CD4-positive, alpha-beta memory T cell (primary cell): ENCODE measurements at places on chromosomes 13 and 19. TPM values are rescaled to one million over a fixed set of nuclear protein-coding genes. Genes with fewer than 3 reads are reported as not detected.

The OVOL3 gene
- total RNA-seq, result not detected

The SELENOV gene
- not detected for total RNA-seq

The SERP2 gene
- not detected for total RNA-seq

The CLASRP gene
- total RNA-seq, result 156 TPM

The FGF14 gene
- 0.35 TPM for total RNA-seq

The ERICH6B gene
- not detected for total RNA-seq

The RUBCNL gene
- total RNA-seq, result not detected

The PALM gene
- not detected for total RNA-seq

The ISOC2 gene
- 9.9 TPM for total RNA-seq

The TEKTIP1 gene
- 8.1 TPM for total RNA-seq

The ZNF83 gene
- 128 TPM for total RNA-seq

The BEST2 gene
- total RNA-seq, result not detected

- no peak for DNase-seq
Observed at GRCh38 chr19:2164020-2164998, 576 bp downstream of the DOT1L start.

- DNase-seq, result no peak
Observed at GRCh38 chr19:19321141-19321577, 530 bp downstream of the MAU2 start.

GRCh38 chr19:34480971-34481841, at the start of gene WTIP:
TSS of gene WTIP (plus strand) at chr19:34481758. CDS start at chr19:34481975, 217 bp downstream.
- DNase-seq, result no peak

DNA sequence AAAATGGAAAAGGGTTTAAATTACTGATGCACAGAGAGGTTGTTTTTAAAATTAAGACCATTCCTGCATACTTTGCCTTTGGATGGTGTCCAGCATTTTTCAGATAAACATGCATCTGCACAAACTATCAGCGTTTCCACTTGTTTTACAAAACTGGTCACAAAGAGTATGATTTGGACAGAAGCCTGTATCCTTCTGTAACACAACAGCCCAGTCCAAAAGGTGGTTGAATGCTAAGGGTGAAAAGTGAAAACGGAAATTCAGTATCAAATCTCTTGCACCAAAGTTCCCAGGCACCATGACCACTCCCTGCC, 21.7 kb upstream of the DOCK9 start:
- DNase-seq, result no peak

DNA sequence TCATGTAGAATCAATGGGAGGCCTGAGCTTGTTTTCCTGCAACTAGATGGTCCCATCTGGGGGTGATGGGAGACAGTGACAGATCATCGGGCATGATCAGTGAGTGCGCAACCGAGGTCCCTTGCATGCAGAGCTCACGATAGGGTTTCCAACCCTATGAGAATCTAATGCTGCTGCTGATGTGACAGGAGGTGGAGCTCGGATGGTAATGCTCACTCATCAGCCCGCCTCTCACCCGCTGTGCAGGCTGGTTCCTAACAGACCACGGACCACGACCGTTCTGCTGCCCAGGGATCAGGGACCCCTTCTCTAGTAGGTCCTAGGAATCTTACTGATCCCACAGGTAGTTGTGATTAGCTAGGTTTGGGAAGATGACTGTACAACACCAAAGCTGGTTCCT, 23.5 kb upstream of the GARRE1 start:
- DNase-seq, result no peak

DNA sequence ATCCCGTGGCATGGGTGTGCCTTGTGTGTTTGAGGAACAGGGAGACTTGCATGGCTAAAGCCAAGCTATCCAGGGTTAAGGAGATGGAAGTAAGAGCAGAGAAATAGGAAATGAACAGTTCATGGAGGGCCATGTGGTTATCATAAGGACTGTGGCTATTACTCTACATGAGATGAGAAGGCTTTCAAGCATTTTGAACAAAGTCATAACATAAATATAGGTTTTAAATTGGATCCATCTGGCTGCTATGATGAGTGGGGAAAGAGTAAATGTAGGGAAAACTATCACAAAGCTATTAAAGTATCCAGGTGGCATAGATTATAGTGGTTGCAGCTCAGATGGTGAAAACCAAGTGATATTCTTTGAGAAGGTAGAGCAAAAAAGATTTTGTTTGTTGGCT, 184.1 kb downstream of the PCDH17 start:
- no peak for DNase-seq

DNA sequence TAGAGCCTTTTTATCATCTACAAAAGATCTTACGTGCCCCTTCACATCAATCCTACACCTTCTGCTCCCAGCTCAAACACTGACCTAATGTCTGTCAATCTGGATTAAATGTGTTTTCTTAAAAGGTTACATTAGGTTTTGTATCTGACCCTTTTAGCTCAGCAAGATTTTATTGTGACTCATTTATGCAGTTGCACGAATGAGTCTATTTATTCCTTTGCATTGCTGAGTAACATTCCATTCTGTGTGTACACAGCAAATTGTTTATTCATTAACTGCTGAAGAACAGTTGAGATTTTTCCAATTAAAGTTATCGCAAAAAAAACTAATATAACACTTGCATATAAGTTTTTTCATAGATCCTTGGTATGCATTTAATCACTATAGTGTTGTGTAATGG, 253.9 kb upstream of the GPC6 start:
- DNase-seq, result no peak

DNA sequence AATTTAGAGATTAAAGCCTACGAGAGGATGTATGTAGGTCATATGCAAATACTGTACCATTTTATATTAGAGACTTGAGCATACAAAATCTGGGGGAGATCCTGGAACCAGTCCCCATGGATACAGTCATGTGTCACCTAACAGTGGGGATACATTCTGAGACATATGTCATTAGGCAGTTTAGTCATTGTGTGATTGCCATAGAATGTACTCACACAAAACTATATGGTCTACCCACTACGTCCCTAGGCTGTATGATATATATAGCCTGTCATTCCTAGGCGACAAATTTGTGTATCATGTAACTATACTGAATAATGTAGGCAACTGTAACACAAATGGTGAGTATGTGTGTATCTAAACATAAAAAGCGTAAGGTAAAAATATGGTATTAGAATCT, 62.8 kb downstream of the WDFY2 start:
- DNase-seq, result no peak

DNA sequence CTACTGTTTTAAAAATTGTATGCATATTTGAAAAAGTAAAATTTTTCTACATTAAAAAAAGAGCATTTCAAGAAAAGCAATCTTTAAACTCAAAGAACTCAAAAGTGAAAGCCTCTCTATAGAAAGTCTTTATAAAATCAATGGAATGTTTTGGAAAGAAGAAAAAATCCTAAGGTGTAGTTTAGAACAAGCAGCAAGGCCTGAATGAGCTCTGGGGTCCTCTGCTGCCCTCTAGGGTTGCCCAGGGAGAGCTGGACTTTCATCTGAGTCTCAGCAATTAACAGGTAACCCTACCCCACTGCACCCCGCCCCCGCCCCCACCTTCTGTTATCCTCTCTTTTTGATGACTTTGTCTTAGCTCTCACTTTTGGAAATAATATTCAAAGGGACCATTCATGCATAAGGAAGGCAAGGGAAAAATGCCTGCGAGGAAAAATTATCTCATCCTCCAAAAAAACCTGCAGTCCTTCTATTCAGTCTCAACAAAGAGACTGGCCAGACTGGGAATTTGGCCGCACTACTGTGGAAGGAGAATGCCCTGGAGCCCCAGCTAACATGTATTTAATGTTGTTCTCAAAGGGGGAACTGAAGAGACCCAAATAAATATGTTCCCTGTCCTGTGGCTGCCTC, 24.1 kb downstream of the SLC25A30 start:
- DNase-seq, result peak; percentile 26

DNA sequence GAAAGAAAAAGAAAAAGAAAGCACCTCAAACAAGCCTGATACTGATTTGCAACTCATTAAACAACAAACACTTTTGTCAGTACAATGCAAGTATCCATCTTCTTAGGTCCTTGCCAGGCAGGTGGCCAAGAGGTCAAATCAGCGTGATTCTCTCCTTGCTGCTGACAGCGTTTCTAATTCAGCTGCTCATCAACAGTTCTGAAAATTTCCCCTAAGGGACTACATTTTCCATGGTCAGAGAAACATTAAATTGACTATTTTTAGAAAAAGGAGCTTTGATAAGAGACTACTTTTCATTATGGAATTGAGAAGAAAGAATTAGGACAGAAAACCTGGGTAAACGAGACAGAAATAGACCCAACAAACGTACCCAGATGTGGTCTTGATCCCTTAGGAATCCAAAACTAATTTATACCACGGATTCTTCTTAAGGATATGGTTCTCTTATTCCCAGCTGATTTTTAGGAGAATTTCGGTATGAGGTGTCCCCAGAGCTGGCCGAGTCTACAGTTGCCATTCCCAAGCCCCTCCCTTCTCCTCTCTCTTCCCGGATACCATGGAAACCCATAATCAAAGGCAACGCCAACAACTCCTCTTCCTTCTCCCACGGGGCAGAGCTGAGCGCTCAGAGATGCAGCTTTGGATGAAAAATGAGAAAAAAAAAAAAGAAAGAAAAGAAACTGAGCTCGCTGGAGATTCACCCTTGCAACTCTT, 29.5 kb upstream of the CEBPG start:
- DNase-seq, result no peak

- no peak for DNase-seq
Observed at GRCh38 chr13:28753208-28753892, 34.6 kb upstream of the SLC46A3 start.

GRCh38 chr13:33081666-33082065, 65.4 kb downstream of the KL start:
- DNase-seq, result no peak

GRCh38 chr19:40321076-40321475, 27.1 kb downstream of the C19orf47 start:
- no peak for DNase-seq

DNA sequence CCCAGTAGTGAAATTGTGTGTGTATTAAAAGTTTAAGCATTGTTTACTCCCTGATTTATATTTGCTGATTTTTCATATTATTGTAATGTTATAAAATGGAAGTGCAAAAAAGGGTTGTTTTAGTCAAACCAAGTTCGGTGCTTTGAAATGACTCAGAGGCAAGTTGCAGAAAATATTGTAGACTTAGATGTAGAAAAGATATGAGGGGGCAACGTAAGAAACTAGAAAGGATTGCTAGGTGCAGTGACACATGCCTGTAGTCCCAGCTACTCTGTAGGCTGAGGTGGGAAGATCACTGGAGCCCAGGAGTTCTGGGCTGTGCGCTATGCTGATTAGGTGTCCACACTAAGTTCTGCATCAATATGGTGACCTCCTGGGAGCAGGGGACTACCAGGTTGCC, 16.1 kb upstream of the LPAR6 start:
- no peak for DNase-seq

DNA sequence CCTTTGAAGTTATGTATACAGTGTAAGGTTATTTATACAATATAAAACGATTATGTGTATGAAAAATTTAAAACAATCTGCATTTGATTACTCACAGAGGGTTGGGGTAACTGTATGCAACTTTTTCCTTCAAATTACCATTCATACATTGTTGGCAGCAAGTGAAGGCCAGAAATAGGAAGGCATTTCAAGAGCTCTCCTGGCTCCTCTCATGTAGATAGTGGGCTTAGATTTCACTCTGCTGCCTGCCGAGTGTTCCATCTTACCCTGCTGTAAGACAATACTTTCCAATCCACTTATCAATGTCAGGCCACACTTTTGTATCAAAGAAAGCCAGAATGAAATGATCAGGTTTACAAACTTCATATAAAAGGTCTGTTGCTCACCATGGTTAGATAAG, 245.2 kb downstream of the DNAJC15 start:
- no peak for DNase-seq

GRCh38 chr13:98221234-98221633, 44.2 kb upstream of the RNF113B start:
- DNase-seq, result no peak

- DNase-seq, result peak; percentile 73
Observed at GRCh38 chr19:14505488-14506239, 9.7 kb upstream of the GIPC1 start.

DNA sequence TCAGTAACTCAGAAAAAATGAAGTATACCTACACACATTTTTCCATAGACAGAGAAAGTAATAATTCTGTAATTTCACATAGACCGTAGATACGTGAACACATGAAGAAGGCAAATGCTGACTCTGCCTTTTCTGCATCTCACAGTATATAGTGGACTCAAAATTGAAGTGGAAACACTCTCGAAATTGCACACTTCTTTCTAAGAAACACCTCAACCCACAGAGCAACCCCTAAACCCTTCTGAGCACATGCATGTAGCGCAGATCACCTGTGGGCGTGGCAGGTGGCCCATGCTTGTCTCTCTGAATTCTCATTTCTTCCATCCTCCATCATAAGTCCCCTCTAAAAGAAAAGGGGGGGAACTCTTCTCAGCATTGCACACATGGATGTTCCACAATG, 34.7 kb downstream of the COL4A1 start:
- DNase-seq, result no peak

GRCh38 chr19:35887197-35887596, 13.1 kb downstream of the NFKBID start:
- no peak for DNase-seq

DNA sequence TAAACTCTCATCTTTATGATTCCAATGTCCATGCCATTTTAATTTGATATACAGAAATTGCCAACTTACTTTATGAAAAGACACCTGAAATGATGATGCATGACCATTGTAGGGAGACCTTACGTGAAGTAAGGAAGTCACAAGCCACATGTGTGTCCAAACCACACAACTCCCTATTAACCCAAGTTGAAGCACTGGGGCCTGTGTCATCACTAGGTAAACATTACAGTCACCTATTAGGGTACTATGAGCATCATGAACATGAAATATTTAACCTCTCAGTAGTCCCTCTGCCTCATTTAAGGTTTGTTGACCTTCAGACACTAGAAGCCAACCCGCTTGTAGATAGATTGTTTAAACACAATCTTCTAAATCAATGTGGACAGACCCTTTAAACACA, 576.9 kb downstream of the IRS2 start:
- no peak for DNase-seq

- DNase-seq, result no peak
Observed at GRCh38 chr19:1102407-1103131, 1.2 kb upstream of the GPX4 start.

DNA sequence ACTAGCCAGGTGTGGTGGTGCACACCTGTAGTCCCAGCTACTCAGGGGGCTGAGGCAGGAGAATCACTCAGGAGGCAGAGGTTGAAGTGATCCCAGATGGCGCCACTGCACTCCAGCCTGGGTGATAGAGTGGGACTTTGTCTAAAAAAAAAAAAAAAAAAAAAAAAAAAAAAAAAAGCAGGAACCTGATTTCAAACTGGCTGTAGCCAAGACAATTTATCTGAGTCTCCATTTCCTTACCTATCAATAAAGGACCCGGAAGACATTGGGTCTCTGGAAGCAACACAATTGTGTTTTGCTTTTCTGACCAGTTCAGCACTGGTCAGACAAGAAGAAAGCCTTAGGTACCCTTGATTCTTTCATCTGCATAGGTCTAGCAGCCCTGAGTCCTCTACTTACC, 491.0 kb downstream of the TBC1D4 start:
- DNase-seq, result no peak

DNA sequence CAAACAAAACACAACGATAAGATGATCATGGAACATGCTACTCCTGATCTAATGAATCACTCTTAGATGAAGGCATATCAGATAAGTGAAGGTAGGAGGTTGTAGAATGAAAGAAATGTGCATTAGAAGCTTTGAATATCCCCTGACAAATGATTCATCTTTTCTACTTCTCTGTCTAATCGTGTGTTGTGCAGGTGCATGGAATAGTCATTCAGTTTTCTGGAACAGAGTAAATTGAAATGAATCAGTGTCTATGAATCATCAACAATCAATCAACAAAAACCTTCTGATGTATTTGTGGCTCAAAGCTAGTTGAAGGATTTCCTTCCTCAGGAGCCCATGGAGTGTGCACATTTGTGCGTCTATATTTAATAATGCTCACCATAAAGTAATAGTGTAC, 1290.4 kb upstream of the PCDH20 start:
- DNase-seq, result no peak

- DNase-seq, result no peak
Observed at GRCh38 chr13:87810920-87811344, 139.8 kb downstream of the SLITRK5 start.
